ENCODE measurements at places on chromosomes 4 and X.

DNA sequence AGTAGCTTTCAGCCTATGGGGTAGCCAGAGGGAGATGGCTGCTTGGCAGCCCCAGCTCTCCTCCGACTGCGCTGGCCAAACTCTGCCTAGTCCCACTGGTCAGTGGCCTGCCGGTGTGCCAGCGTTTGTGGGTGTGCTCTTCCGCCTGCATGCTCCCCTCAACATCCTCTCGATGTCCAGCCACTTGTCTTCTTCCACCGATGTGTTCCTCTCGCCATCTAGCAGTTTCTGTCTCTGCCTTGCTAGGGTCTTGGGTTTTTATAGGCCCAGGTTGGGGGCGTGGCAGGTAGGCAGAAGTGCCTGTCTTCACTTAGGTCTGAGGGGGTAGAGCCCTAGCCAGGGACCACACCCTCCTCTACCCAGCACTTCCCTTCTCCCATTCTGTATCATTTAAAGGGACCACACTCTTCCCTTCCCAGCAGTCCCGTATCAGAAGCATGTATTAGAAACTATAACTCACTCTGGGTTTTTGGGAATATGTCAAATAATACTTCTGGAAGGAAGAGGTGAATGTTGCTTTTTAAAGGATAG, 124.4 kb downstream of the KDM6A start:
- no peak for DNase-seq

DNA sequence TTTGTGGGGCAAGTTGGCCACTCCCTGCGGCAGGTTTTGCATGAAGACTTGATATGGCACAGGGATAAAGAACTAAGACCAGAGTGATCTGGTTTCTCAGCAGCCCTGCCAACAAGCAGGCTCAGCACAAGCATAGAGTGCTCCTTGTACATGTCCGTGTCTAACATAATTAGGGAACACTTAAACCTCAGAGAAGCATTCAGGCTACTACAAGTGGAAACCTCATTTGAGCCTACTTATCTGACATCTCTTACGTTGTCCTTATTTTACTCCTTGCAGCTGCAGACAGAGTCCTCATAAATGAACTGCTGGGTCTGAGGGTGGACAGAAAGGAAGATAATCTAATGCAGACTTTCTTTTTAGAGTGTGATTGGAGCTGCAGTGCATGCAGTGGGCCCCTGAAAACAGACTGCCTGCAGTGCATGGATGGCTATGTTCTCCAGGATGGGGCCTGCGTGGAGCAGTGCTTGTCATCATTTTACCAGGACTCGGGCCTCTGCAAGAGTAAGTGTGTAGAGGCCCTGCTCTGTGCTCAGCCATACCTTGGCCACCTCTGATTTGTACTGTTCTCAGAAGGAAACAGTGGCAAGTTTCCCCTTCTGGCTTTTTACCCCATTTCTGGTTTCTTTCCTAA, 179.1 kb upstream of the ANXA3 start:
- no peak for DNase-seq

DNA sequence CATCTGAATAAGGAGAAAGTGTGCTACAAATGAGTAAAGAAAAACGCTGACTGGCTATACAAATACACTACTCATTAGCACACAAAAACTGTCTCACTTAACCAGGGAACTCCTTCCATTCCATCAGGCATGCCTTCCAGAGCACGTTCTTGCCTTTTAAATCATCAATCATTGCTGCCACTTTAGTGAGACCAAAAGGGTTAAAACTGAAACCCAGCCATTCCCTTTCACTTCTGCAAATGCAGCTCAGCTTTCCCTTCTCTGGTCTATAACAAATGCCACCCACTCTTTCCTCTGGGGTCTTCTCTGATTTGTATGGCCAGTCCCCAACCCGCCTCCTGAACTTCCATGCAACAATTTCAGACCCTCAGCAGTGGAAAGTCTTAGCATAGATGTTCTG, 231.5 kb downstream of the TRIML1 start:
- DNase-seq, result no peak

DNA sequence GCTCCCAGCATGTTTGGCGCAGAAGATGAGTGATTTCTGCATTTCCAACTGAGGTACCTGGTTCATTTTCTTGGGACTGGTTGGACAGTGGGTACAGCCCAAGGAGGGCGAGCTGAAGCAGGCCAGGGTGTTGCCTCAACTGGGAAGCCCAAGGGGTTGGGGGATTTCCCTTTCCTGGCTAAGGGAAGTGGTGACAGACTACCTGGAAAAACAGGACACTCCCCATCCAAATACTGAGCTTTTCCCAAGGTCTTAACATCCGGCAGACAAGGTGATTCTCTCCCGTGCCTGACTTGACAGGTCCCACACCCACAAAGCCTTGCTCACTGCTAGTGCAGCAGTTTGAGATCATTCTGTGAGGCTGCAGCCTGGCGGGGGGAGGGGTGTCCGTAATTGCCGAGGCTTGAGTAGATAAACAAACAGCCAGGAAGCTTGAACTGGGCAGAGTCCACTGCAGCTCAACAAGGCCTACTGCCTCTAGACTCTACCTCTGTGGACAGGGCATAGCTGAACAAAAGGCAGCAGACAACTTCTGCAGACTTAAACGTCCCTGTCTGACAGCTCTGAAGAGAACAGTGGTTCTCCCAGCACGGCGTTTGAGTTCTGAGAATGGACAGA, 307.7 kb upstream of the ARSJ start:
- DNase-seq, result no peak

- DNase-seq, result no peak
These were observed 63.0 kb upstream of the LNX1 start for GRCh38 chr4:53654300-53654758.

DNA sequence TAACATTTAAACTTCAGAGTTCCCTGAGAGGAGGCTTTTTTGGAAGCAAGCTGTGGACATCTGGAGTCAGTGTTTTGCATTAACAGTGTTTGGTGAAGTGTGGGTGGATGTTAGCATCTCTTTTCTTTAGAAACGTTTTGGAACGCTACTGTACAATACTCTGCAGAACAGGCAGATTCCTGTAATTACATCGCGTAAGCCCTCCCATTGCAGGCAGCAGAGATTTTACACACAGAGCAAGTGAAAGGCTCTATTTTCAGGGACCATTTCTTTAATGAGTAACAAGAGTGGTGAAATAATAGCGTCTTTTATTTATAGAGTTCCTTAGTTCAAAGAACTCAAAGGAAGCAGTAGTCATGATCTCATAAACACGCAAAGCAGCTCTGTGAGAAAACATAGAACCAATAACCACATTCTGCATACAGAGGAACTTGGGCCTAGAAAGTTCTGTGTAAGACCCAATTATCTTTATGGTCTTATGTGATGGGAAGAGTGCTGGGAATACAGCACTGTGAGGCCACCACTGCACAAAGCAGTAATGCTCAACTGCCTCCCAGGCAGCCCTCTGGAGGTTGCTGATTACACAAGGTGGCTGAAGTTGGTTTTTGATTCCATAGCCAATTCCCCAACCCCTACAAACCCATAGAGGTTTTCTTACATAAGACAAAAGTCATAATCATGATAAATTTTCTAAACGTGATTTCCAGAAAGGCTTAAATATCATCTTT, 298.7 kb upstream of the EPHA5 start:
- DNase-seq, result no peak

DNA sequence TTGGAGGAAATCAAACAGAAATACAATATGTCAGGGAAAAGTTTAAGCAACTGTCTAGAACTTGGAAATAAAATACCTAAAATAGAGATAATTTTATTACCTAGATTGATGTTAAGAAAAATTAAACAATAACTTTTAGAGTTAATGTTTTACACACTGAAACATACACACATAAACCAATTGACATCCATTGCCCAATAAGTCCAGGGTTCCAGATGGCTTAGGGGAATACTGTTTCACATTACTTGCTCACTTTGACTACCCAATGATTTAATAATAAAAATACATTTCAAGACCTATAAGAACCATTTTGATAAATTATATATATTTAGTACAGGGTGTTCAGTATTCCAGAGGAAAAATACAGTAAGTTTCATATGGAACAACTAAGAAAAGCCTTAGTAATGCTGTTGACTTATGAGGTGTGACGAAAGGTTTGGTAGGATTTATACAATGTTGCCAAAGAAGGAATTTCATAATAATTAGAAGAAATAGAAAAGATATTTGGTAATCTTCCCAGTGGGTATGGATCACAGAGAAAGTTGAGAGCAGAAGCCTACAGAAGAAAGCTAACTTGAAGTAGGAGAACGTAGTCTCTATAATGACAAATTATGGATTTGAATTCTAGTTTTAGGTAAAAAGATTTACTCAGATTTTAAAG, 23.0 kb upstream of the UGT2B4 start:
- no peak for DNase-seq

GRCh38 chr4:176622251-176622948, 170.3 kb downstream of the VEGFC start:
- DNase-seq, result no peak

GRCh38 chr4:65193985-65194384, 476.3 kb downstream of the EPHA5 start:
- no peak for DNase-seq

DNA sequence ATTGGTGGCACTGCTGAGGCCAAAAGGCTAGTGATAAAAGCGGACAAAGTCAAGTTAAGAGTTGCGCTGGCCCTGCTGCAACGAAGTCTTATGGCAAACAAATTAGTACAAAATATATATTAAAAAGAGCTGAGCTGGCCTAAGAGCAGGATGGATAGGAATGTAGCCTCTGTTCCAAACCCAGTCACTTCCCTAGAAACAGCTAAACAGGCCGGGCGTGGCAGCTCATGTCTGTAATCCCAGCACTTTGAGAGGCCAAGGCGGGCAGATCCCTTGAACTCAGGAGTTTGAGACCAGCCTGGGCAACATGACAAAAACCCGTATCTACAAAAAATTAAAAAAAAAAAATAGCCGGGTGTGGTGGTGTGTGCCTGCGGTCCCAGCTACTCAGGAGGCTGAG, 32.4 kb upstream of the UGDH start:
- no peak for DNase-seq

GRCh38 chr4:32748061-32748460, 2027.9 kb downstream of the PCDH7 start:
- DNase-seq, result no peak

DNA sequence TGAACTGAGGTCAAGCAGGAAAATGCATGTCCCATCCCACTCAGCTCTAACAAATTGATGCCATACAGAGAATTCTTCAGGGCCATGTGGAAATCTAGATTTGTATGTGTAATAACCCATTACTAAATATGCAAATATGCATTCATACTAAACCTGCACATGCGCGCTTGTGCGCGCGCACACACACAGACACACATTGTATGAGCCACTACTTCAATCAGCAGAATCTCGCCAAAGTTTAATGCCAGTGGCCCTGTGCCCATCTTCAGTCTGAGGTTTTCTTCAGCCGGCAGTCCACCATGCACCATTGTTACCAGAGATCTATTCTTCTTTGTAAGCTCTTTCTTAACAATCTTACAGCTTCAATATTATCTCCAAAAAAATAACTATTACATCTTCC, 276.4 kb downstream of the PDGFC start:
- DNase-seq, result no peak

DNA sequence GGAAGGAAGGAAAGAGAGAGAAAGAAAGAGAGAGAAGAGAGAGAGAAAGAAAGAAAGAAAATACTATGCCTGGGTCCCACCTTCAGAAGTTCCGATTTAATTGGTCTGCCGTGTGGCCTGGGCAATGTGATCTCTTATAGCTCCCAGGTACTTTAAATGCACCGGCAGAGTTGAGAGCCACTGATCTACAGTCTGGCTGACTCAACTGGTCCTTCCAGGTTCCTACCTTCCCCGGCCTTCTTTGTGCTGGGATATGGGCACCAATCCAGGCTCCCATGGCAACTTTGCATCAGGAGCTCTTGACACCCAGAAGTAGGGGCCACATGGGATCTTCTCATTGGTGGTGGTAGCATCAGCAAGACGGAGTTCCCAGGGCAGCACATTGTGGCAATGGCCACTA, 186.5 kb upstream of the ATP6AP2 start:
- DNase-seq, result no peak

DNA sequence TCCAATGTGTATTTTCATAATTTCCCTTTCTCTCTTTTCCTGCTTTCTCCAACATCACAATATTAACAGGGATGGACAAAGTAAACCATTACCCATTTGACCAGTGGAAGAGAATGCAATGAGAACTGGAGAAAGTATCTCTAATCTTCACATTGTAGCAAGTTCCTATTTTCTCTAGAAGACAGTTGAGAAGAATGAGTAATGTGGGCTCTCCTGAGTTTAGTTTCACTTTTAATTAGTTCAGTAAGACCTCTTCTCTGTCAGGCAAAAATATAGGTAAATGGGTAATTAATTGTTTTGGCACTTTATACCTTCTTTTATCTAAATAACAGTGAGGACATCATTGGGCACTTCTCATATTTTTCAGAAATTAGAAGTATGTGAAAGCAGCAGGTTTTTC, 602.0 kb downstream of the GLUD2 start:
- DNase-seq, result no peak

- DNase-seq, result peak; percentile 1
These were observed 249.2 kb upstream of the RPS6KA3 start for GRCh38 chrX:20515841-20516461.

GRCh38 chr4:113541933-113542332, 219.6 kb downstream of the CAMK2D start:
- no peak for DNase-seq

DNA sequence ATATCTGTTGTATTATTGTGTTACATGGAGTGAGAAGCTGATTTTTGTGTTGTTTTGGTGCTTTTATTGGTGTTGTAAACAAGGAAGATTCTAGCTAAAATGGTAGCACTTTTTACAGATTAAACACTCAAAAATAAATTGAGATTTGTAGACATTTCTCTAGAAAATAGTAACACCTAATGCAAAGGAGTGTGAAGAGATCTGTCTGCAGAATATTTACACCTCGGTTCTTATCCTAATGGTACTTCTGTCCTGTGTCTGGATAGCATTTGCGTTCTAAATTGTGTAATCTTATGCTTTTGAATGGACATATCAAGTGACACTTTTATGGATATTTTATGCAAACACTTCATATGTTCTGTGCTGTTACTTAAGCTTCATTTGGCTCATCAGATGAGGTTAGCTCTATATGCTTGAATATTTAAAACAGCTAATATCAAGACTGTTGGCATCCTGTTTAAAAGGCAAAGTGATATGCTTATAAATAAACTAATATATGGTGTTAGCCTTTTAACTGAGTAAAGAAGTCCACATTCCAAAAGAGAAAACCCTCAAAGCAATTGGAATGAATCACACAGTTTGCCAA, 6.0 kb downstream of the PCDH7 start:
- DNase-seq, result no peak

- DNase-seq, result no peak
These were observed 21.4 kb upstream of the AFAP1 start for GRCh38 chr4:7960790-7961655.

GRCh38 chr4:54384563-54384962, 155.5 kb downstream of the PDGFRA start:
- DNase-seq, result no peak

GRCh38 chrX:20056704-20057103, 60.0 kb downstream of the MAP7D2 start:
- DNase-seq, result no peak

- no peak for DNase-seq
These were observed 191.0 kb downstream of the CCSER1 start for GRCh38 chr4:90318193-90318592.

- DNase-seq, result no peak
These were observed 4.8 kb downstream of the ANXA10 start for GRCh38 chr4:168097161-168097560.
